Activated T-cell treated with anti-CD3 and anti-CD28 coated beads, Interleukin-2, amount 50 U/mL, for 48 hours (primary cell): ENCODE measurements at places on chromosomes 3 and 15.

- DNase-seq, result no peak
These were observed 583.2 kb downstream of the EPHA3 start for GRCh38 chr3:89690646-89691045.

DNA sequence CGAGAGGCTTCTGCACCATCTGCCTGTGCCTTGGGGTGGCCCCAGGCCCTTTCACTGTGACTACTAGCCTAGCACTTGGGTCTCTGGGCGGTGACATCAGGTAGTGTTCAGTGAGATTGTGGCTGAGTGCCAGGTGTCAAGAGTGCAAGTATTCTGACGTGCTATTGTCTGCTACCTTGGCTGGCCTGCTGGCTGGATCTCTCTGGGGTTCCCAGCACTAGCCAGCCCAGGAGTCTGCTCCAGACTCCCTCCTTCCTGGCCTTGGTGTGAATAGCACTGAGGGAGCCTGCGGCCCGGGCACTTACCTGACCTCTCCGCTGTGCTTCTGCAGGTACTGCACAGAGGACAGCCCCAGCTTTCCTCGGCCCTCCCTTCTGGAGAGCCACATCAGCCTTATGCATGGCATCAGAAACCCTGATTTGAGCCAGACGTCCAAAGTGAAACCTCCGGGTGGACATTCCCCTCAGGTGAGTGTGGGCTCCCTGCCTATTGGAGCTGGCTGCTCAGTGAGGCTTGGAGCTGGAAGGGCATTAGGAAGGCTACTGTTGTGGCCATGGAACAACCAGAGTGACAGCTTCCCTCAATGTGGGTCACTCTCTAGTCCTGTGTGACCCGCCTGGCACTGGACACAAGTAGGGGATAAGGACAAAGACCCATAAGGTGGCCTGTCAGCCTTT is 17.5 kb upstream of the ALPK3 start:
- DNase-seq, result no peak

- DNase-seq, result no peak
These were observed 169.2 kb downstream of the TP63 start for GRCh38 chr3:189800436-189800835.

DNA sequence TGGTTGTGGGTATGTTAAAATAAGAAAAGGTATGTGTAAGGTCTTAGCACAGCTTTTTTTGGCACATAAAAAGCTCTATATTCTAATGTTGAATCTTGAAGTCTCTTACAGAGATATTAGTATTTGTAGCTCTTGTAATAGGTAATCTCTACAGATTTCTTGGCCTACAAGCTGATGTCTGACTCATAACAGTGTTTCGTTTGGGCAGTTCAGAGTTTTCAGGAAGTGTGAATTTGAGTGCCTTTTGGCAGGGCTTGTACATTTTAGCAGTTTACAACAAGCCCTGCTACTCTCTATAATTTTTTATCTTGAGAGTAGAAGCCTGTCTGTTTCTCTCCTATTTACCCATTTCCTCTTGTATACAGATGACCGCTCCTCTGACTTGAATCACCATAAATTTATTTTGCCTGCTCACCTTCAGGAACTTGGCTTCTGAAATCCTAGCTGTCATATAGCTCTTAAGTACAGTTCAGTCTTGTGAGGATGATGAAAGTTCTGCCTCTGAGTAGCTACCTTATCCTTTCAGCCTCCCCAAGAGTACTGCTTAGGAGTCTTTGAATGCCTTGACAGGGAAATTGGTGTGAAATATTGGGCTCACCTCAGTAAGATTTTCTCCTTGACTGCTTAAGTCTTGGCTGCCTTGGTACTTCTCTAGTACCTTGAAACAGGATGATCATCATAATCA is 419.9 kb upstream of the RARB start:
- no peak for DNase-seq

GRCh38 chr15:30036036-30036703 is 46.6 kb upstream of the GOLGA8J start:
- DNase-seq, result no peak

- no peak for DNase-seq
These were observed 42.2 kb downstream of the CMSS1 start for GRCh38 chr3:99859825-99860224.

GRCh38 chr3:147793841-147794240 is 384.7 kb downstream of the ZIC1 start:
- no peak for DNase-seq

GRCh38 chr15:78210349-78210717 is 24.0 kb downstream of the ACSBG1 start:
- peak; percentile 6 for DNase-seq

- DNase-seq, result no peak
These were observed 10.0 kb downstream of the HMG20A start for GRCh38 chr15:77430652-77431051.

GRCh38 chr3:192039593-192039992 is 578.6 kb downstream of the PYDC2 start:
- DNase-seq, result no peak
